ENCODE measurements at places on chromosomes 5 and 9.

DNA sequence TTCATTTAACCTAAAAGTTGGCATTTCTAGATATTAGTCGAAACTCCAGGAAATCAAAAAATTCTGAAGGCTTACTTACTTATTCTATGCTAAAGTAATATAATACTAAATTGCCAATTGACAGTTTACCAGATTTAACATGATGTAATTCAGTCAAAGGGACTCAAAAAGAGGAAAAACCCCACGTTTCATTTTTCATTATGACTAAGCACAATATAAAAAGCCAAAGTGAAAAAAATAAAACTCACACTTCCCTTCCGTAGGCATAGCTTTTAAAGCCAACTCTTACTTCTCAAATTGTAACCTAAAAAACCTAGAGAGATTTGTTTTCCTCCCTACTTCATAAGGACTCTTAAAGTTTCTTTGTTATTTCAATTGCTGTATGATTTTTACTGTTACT, 146.6 kb downstream of the RAPGEF6 start:
- DNase-seq = no peak

DNA sequence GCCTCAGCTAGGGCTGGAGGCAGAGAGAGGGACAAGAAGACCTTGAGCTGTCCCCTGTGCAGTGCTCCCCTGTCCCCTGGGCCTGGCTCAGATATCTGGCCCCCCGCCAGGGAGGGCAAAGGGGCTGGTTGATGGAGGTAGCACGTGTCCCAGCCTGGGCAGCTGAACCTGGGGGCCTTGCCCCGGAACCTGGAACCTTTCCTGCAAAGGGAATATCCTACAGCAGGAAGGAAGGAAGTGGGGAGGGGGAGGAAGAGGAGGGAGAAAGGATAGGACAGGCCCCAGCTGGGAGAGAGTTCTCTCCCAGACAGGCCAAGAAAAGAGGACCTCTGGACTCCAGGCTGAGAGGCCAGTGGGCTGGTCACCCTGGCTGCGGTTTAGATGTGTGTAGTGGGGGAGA, 27.6 kb upstream of the PSD2 start:
- DNase-seq = no peak

DNA sequence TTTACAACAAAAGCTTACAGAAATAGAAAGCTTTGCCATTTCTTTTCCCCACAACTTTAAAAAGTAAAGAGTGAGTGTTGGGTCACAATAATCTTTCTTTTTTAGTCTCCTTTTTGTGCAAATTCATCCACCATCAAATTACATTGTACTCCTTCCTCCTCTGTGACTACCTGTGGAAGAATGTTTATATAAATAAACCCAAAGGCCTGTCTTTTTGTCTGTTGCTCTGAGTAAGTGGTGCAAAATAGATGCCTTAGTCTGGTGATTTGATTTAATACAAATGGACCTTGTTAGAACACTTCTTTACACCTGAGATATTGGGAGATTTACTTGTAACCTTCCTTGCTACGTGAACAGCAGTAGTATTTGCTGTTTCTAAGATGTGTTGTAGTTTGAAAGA, 53.5 kb upstream of the TAF11L2 start:
- DNase-seq = no peak

DNA sequence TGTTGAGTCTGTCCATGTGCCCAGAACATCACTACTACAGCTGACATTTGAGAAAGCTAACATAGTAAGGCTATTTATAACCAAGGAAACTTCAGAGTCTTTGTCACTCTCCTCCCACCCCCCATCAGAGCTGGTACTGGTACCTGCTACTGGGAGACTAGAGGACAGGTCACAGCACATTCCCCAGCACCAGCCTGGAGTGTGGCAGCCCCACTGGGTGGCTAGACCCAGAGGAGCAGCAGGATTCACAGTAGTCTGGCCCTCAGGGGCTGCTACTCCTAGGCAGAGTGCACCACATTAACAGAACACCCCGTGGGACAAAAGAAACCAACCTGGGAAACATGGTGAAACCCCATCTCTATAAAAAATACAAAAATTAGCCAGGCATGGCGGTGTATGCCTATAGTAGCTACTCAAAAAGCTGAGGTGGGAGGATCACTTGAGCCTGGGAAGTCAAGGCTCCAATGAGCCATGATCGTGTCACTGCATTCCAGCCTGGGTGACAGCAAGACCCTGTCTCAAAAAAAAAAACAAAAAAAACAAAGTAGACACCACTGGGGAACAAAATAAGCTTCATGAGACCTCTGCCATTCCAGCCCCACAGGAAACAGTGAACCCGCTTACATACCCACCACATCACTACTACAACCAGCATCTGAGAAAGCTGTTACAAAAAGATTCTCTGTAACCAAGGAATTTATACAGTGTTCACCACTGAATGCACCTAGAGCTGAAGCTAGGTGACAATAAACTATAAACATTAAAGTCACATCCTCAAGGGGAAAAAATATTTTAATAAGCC, 26.3 kb upstream of the PTGER4 start:
- no peak for DNase-seq

- DNase-seq = no peak
Measured at GRCh38 chr9:111076042-111076441, 37.8 kb upstream of the LPAR1 start.
